ENCODE measurements at places on chromosomes 5 and 9. TPM values are rescaled to one million over a fixed set of nuclear protein-coding genes. Genes with fewer than 3 reads are reported as not detected.

DNA sequence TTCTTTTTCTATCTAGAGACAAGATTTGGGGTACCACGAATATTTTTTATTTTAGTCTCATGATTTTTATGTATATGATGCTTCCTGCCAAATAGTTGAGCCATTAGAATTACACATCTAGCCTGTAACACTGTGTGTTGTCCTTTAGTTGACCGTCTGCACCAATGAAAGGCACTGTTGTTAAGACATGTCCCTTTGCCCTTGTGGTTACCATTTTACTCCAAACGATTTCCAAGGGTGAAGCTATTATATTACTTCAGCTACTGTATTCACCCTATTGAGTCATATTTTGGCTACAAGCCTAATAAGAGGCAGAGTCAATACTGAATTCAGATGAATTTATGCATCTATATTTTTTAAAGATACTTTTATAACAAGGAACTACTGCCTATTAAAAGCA is 207.6 kb downstream of the CETN3 start:
- H3K27me3 ChIP-seq, result no peaks in the 10 kb centered on the region
- H3K36me3 ChIP-seq, result no peaks in the 10 kb centered on the region
- no peak overlapping the region for H3K27ac ChIP-seq
- no peak overlapping the region for H3K4me3 ChIP-seq
- no peak for DNase-seq
- H3K4me1 ChIP-seq, result no peaks in the 10 kb centered on the region

DNA sequence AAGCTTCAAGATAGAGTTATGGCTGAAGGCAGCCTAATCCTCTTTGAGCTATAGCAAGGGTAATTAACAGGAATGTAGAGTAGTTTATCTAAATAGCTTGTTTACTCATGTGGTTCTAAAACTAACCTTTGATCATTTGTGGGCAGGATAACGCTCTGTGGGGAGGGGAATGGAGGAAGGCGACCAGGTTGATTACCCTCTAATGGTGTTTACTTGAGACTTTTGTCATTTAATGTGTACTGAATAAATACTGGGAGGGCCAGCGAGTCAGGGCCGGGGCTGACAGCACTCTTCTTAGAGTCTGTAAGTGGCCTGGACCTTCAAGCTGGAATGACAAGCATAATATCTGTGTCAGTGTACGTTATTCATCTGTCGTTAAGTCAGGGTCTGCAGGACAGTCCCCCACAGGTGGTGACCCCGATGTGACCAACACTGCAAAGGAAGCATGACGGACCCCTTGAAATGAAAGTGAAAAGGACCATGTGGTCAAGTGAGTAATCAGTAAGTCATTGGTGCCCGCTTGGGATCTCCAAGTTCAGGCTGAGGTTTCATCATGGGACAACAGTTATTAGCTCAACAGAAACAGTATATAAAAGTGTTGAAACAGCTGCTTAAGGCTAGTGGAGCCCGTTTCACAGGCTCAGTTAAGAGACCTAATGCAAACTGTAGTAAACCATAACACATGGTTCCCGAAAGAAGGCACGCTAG is 162.6 kb downstream of the CPLANE1 start:
- H3K27me3 ChIP-seq, result no peaks in the 10 kb centered on the region
- no peak overlapping the region for H3K27ac ChIP-seq
- DNase-seq, result no peak
- H3K4me3 ChIP-seq, result no peak overlapping the region

DNA sequence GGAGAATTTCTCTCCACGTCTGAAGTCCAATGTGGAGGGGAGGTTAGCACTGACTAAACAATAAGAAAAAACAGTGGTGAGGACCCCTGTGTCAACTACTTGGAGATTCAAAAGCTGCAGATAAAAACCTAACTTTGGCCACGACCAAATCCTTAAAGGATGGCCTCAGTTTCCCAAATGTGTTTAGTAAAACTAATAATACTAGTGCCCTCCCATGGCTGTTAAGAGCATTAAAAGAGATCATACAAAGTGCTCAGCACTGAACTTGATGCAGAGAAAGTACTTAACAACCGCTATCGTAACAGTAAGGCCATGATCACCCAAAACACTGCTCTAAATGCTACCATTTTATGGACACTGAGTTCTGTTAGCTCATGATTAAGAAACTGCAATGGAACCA is 288.4 kb downstream of the EBF1 start:
- peaks cover 28% of the 10 kb centered on the region for H3K4me1 ChIP-seq
- no peaks in the 10 kb centered on the region for H3K36me3 ChIP-seq
- H3K27me3 ChIP-seq, result no peaks in the 10 kb centered on the region
- no peak for DNase-seq
- H3K27ac ChIP-seq, result no peak overlapping the region

GRCh38 chr5:1885404-1885755 is 2.7 kb upstream of the IRX4 start:
- no peak for DNase-seq
- H3K27ac ChIP-seq, result no peak overlapping the region
- H3K4me3 ChIP-seq, result no peak overlapping the region
- no peaks in the 10 kb centered on the region for H3K4me1 ChIP-seq
- no peaks in the 10 kb centered on the region for H3K36me3 ChIP-seq

- H3K4me3 ChIP-seq, result no peak overlapping the region
- H3K27me3 ChIP-seq, result no peaks in the 10 kb centered on the region
- H3K36me3 ChIP-seq, result no peaks in the 10 kb centered on the region
- no peak for DNase-seq
Measured at GRCh38 chr5:89729623-89730301, 679.8 kb downstream of the CETN3 start.

DNA sequence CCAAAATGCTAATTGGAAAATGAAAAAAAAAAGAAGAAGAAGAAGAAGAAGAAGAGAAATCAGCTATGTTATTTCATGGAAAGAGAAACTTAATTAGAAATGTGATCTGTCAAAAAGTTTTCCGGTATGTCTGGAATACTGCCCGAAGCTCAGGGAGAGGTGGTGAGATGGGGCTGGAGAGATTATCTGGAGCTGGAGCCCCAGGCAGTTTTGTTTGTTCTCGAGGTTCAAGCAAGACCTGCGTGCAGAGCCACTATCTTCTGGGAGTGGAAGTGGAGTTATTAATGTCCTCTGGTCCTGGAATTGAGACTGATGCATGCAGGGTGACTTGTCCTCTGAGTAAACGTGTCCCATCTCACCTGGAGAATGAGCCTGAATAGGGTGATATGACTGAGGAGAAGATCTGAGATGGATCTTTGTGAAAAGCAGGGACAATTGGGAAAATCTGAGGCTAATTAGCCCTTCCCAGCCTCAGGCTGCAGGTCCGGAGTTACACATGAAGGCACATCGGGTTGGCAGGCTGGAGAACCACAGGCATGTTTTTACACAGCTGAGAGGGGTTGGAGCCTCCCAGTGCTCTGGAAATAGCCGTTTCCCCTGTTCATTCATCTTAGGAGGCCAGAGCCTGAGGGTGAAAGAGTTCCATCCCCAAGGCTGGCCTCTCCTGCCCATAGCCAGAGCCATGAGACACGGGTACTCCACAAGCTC is 70.5 kb downstream of the OLFM1 start:
- DNase-seq, result no peak
- H3K27ac ChIP-seq, result no peak overlapping the region
- H3K27me3 ChIP-seq, result no peaks in the 10 kb centered on the region
- no peak overlapping the region for H3K4me3 ChIP-seq

The PLCXD3 gene
- not detected for total RNA-seq

The F2R gene
- total RNA-seq, result 26.6 TPM

The FBP2 gene
- total RNA-seq, result not detected

The TRPM3 gene
- not detected for total RNA-seq

Measured in CD8-positive, alpha-beta memory T cell (primary cell).